Neural crest cell (in vitro differentiated cells): ENCODE measurements at places on chromosomes 4 and X. TPM values are rescaled to one million over a fixed set of nuclear protein-coding genes. Genes with fewer than 3 reads are reported as not detected.

The GNRHR gene
- total RNA-seq: not detected in 2 replicates

- no peaks in the 10 kb centered on the region for H3K27me3 ChIP-seq
- no peak for DNase-seq
- H3K27ac ChIP-seq: no peak overlapping the region
Observed at GRCh38 chrX:10754445-10754844, 134.1 kb upstream of the MID1 start.

DNA sequence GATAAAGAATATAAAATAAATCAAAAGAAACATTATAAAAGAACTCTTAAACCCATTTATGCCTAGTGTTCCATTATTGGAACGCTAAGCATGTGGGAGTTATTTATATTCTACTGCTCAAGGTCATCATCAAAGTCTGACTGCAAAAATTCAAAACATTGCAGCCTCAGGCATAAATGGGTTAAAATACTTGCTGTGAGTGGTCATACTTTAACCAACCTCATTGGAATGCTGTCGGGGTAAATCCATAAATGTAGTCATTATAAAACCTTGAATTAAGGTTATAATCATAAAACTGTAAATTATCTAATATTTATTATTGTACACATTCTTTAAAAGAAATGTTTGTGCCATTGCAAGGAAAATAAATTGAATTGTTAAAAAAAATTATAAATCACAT, 55.0 kb downstream of the RPS6KA6 start:
- DNase-seq: no peak
- H3K27ac ChIP-seq: no peak overlapping the region
- H3K4me1 ChIP-seq: no peaks in the 10 kb centered on the region
- H3K36me3 ChIP-seq: peaks cover 9% of the 10 kb centered on the region
- no peaks in the 10 kb centered on the region for H3K27me3 ChIP-seq

- no peaks in the 10 kb centered on the region for H3K27me3 ChIP-seq
- H3K27ac ChIP-seq: no peak overlapping the region
- H3K4me1 ChIP-seq: no peaks in the 10 kb centered on the region
- H3K36me3 ChIP-seq: no peaks in the 10 kb centered on the region
- no peak for DNase-seq
Observed at GRCh38 chr4:169774466-169775445, 17.0 kb upstream of the HPF1 start.

- peaks cover 8% of the 10 kb centered on the region for H3K4me1 ChIP-seq
- no peak overlapping the region for H3K4me3 ChIP-seq
- H3K36me3 ChIP-seq: peaks cover 13% of the 10 kb centered on the region
- no peak overlapping the region for H3K27ac ChIP-seq
Observed at GRCh38 chrX:136189222-136189621, 41.9 kb downstream of the FHL1 start.

DNA sequence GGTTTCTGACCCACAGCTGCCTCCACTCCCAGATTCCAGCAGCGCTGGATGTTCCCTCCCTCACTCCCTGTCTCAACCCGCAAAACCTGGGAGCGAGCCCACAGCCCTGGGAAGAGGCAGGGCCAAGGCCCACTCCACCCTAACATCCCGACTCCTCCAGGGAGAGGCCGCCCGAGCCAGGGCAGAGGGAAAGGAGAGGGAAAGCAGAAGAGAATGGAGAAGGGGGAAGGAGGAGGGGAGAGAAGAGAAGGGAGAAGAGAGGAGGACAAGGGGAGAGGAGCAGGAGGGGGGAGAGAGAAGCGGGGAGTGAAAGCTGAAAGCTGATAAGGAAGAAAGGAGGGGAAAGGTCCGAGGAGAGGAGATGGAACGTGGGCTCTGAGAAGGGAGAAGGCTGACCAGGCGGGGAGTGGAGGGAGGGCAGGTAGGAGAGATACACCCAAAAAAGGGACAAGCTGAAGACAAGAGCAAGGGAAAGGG, 120.2 kb upstream of the PJA1 start:
- H3K27ac ChIP-seq: no peak overlapping the region
- H3K36me3 ChIP-seq: no peaks in the 10 kb centered on the region
- H3K27me3 ChIP-seq: no peaks in the 10 kb centered on the region
- no peak for DNase-seq
- H3K4me1 ChIP-seq: no peaks in the 10 kb centered on the region

- H3K4me3 ChIP-seq: no peak overlapping the region
- H3K27ac ChIP-seq: no peak overlapping the region
- H3K4me1 ChIP-seq: peaks cover 5% of the 10 kb centered on the region
- no peak for DNase-seq
- H3K36me3 ChIP-seq: peaks cover 7% of the 10 kb centered on the region
Observed at GRCh38 chr4:27129871-27130366, 269.3 kb downstream of the STIM2 start.

DNA sequence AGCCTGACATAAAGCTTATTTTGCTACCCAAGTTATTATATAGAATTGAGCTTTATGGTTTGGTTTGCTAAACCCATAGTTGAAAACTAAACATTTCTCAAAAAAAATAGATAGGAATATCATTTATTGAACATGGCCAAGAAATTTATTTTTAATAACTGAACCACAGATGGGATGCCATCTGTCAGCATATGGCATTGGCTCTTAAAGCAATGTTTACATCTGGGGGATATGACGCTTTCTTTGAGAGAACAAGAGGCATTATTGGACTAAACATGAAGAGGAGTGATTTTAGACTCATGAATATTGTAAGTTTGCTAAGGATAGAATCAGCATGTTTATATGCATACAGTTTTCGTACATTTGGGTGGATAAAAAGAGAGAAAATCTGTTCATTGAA, 132.6 kb upstream of the SLIT2 start:
- DNase-seq: no peak
- no peak overlapping the region for H3K4me3 ChIP-seq
- H3K4me1 ChIP-seq: no peaks in the 10 kb centered on the region
- H3K27ac ChIP-seq: no peak overlapping the region
- no peaks in the 10 kb centered on the region for H3K27me3 ChIP-seq
